ENCODE measurements at places on chromosomes 5 and 9.

DNA sequence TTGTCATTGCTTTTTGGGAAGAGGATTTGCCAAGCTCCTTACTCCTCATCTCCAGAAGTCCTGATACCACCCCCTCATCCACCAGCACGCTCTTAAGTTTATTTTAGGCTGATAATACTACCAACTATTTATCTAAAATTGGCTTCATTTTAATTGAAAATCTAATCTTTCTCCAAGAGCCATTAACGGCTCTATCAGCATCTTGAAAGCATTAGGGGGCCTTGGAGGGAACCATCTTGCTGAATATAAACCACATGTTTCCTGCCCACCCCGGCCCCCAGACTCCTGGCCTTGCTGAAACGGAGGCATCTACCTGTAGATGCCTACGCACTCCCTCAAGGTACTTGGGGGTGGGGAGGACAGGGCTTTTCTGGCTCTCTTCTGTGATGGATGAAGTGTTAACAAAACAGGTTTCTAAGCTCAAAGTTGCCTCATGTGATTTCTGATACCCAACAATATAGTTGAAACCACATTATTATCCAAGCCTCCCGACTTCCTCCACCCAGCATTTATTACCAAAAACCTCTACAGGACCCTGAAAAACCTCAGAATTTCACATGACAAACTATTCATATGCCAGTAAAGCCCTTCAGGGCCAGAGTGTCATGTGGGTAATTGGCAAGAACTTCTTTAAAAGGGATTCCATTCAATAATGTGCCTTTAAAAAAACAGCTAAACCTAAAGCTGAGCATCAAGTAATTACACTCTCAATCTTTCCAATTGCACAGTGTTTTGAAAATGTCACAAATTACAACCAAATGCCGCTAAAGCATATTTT, 96.7 kb downstream of the SAXO1 start:
- DNase-seq: no peak

GRCh38 chr5:151692312-151692711, 5.6 kb upstream of the SPARC start:
- no peak for DNase-seq

DNA sequence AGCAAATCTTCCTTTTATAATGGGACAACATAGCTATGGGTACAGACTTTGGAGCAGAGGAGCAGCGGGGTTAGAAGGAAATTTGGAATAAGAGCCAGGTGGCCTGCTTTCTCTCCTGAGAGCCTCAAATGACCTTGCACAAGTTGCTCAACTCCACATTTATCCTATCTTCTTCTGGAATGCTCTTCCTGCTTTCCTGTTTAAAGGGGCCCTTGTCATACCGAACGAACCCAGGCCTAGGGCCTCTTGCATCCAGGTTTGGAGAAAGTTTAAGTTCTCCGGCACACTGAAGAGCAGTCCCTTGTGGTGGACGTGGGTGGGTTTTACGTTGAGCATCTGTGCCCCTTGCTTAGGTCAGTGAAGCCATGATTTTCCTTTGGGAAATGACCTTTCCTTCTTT, 197.9 kb upstream of the NR3C1 start:
- DNase-seq: no peak

DNA sequence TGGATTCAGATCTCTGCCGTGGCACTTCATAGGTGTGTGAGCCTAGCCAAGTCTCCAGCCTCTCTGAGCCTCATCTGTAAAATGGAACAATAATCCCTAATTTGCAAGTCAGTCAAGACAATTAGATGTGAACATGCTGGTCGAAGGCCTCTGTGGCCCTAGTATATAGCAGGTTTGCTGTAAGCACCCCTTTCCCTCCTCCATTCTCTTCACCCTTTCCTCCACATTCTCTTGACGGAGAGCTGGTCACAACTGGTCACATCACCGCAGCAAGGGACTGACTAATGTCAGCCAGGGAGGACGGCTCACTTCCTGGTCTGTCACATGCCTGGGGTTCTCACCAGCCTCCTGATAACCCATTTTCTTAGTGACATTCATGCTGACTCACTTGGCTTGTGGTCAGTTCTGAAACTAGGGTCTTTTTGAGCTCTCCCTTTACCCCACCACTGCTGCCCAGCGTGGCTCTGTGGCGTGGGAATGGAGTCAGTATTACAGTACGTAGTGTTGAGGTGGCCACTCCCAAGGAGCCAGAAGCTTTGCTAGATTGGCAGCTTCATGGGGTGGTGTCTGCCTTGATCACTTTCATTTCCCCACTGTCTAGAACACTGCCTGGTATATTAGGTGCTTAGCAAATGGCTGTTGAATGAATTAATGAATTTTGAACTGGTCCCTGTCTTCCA, 47.8 kb downstream of the ERGIC1 start:
- no peak for DNase-seq

DNA sequence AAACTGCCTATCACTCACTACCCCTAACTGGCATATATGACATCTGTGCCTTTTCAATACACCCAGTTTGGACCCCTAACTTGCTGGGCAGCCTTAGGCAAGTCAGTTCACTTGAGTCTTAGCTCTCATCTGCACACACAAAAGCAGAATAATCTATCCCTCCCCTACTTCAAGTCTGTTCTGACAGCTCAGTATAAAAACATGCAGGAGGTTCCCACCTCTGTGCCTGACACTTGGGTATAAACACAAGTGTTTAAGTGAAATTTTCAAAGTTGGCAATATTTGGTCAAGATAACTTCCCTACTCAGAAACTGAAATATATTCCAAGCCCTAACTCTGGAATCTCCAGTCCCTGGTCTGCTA, 12.6 kb downstream of the HNRNPH1 start:
- no peak for DNase-seq

DNA sequence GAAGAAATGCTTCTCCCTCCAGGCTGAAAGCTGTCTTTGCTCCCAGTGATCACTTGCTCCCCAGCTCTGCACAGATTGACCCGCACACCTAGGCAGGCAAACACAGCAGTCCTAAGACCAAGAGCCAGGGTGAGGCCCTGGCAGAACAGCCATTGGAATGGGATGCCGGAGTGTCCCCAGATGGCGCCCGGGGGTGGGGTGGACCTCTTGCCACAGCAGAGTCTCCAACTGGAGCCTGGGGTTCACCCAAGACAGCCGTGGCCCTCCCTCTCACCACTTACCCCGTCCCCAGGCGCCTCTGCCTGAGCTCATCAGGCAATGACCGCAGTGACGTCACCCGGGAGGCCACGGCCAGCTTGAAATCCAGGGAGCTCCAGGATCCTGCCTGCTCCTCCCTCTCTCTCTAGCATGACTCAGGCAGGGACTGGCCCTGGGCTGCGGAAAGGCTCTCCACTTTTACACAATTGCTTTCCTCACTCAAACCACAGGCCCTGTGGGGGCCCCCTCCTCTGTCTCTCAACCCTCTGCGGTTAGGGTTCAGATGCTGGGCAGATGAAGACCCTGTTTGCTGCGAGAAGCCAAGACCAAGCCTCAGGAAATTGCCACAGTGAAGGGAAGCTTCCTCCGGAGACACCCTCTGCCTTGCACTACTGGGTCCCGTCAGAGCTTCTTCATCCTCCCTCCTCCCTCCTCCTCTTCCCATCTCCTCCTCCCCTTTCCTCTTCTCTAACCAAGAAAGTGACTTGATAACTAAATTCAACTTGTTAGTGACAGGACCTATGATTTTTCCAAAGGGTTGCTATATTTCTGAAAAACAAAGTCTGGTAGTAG, 24.3 kb upstream of the PTGES start:
- peak; percentile 97 for DNase-seq

- DNase-seq: no peak
Observed at GRCh38 chr5:74064225-74064624, 438.2 kb downstream of the ARHGEF28 start.

DNA sequence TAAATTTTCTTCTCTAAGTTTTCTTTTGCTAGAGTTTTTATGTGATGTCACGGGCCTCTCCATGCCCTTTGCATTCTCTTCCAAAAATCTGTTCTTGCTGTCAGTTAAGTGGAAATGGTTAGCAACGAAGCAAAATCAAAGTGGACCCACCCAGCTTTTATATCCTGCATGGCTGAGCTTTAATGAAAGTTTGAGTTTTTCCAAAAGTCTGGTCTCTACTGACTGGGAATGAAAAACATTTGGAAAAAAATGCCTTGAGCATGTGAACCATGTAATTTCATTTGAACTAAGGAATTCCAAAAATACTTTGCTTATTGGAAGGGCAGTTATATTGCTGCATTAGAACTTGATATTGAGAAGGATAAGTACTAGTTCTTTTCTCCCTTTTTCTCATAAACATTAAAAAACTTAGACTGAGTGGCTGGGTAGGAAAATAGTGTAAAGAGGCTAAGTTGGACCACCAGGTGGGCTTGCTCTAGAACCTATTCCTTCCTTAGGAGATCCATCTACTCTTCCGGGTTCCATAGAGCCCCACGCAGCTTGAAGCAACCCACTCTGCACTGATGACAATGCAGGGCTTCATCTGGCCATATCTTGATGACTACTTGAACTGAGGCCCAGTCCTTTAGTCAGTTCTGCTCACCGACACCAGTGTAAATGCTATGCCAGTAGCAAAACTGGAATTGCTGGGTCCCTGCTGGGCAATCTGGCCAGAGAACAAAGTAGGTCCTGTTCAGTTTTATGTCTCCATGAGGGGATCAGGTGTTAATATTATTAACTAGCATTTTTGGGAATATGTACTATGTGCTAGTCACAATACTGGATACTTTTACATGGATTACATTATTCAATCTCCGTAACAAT, 17.4 kb upstream of the RIC1 start:
- DNase-seq: no peak

DNA sequence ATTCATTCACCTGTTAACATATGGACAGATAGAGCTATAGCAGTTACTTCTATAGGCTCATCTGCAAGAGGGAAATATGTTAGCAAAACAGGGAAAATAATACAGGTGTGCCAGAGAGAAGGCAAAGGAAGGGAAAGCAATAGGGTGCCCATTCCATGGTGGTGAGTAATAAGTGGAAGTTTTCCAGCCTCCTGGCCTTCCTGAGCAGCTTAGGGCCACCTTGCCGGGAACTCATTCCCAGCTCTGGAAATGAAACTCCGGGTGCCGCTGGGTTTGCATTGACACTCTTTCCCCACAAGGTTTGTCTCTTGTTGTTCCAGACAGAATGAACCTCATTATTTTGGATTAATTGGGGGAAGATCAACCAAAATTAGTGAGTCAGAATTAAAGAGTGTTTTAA, 58.4 kb downstream of the SLC1A3 start:
- no peak for DNase-seq

DNA sequence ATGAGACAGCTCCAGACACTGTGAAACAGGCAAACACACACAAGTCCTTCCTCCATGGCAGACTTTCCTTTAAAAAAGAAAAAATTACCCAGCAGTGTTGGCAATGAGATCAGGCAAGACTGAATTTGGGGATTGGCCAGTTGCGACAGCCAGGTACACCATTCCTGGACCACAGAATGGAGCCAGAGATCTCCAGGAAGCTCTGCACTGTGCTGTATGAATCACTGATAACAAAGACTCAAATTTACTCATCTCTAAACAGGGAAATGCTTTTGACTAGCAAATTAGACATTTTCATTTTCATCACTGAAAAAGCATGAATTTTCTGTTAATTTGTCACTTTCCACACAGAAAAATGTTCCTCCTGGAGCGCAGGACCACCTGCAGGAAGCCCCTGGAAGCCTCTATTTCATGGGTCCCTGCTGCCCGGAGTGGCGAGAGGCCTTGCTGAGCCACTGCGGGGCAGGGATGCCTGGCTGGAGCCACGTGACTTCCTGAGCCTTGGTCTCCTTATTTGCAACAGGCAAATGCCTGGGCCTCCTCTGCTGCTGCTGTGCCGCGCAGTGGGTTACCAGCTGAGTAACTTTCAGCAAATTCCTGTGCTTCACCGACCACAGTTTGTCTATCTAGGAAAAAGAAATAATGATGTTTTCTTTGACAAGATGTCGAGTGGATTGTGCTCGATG, 185.9 kb upstream of the ZNF618 start:
- DNase-seq: no peak

DNA sequence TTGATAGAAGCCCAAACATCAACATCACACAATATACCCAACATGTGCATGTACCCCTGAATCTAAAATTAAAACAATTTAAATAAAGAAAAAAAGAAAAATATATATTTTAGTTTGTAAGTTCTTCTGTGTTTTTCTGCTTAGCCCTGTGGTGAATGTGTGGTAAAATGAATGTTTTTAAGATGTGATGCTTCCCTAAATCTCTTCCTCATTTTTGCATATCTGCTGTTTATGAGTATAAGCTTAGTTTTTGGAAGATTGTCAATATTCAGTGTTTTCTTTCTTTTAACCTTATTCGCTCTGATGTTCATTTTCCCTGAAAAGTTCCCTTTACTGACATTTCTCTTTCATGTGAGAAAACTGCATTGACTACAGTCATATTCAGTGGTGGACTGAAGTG, 44.4 kb upstream of the DAB2 start:
- DNase-seq: no peak

DNA sequence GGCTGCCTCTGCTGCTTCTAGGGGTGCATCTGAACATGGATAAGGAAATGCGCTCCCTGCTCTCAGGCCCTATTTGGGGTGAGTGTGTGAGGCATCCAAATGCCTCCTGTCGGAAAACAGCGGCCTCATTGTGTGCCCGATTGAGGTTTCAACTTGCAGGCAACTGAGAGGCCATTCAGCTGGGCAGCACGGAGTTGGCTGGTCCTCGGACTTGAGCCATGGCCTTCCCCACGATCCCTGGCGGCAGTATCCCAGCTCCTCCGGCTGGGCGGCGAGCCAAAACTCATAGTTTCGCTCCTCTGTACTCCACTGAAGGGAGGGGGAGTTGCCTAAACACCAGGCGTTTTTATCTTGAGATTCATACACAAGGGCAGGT, 597.3 kb upstream of the SGCD start:
- DNase-seq: no peak

GRCh38 chr5:97164846-97165245, 18.2 kb downstream of the RIOK2 start:
- no peak for DNase-seq

GRCh38 chr9:7097785-7098752, 340.3 kb downstream of the KDM4C start:
- DNase-seq: no peak

DNA sequence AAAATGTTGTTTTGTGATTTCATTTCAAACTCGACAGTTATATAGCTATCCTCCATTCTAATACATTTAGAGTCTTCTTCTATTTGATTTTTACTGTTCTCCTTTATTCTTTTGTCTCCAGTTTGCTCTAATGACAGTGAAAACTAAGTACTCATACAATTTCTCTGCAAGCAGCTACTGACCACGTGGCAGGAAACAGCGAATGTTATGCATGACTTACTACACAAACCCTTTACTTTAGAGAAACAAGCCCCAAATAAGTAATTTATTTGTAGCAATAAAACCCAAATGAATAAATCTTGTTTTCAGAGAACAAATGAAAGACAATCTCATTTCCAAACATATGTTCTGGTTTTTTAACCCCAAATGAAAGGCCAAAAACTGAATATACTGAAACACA, 41.9 kb downstream of the CDH6 start:
- no peak for DNase-seq
